NCI-H2029 treated with DMSO at 0.1 percent for 48 hours (cell line): ENCODE measurements at places on chromosomes 7 and 10.

DNA sequence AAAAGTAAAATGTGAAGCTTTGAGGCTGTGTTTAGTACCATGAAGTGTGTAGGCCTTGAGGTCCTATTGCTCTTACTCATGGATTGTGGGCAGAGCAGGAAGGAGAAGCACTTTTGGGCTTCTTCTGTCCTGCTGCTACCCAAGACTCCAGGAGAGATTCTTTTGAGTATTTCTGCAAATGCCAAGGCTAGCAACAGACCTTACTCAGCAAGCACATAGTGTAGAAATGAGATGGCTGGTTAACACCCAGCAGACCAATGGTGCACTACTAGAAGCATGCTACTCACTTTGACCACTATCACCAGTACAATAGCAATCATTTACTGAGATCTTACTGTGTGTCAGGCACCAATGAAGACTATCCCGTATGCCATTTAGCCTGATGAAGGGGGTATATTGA lies 3.2 kb downstream of the PLPP4 start:
- DNase-seq: no peak

DNA sequence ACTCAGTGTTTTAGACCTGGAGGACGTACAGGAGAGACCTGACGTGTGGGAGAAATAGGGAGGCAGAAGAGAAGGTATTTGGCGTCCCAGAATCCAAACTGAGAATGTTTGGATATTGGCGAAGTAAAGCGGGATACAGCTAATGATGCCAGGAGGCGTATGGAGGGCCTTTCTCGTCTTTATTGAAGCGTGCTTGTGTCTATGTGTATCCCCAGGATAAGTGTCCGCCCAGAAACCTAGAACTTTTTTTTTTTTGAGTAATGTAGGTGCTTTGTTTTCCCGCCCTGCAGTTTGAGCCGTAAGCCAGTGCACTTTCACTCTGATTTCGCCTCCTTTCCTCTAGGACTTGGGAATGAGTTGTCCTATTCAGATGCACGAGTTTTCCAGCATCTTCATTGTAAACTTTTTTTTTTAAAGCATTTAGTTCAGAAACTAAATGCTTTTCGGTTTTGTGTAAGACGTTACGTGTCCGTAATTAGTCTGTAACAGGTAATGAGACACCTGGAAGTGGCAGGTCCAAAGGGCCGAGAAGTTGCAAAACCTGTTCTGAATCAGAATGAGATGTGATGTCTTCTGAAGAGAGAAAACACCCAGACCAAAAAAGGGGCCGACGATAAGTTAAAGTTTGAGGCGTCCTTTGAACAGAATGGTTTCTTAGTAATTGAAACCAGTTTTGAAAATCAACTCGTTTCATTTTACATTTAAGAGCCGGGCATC lies 746 bp downstream of the ARL5B start:
- no peak for DNase-seq

GRCh38 chr10:683448-684071 lies 5.9 kb downstream of the DIP2C start:
- DNase-seq: no peak

- DNase-seq: no peak
These were observed 80.4 kb upstream of the GARIN1A start for GRCh38 chr7:128591705-128592104.

- DNase-seq: no peak
These were observed 81.3 kb downstream of the PRKCQ start for GRCh38 chr10:6498771-6499170.

GRCh38 chr7:120588416-120588815 lies 269.5 kb downstream of the TSPAN12 start:
- no peak for DNase-seq

GRCh38 chr10:80473692-80474596 lies 19.8 kb downstream of the TSPAN14 start:
- no peak for DNase-seq

- no peak for DNase-seq
These were observed 35.2 kb downstream of the CCDC71L start for GRCh38 chr7:106625678-106626301.

- no peak for DNase-seq
These were observed 10.8 kb upstream of the PPP1R3C start for GRCh38 chr10:91643700-91644099.

GRCh38 chr7:98909487-98909886 lies 31.2 kb downstream of the TRRAP start:
- no peak for DNase-seq

- DNase-seq: no peak
These were observed 59.5 kb upstream of the HECTD2 start for GRCh38 chr10:91350651-91351081.

GRCh38 chr7:82081644-82082224 lies 311.9 kb upstream of the HGF start:
- no peak for DNase-seq

GRCh38 chr7:92634205-92634604 lies 44.0 kb upstream of the FAM133B start:
- no peak for DNase-seq

- no peak for DNase-seq
These were observed 32.0 kb upstream of the PSAP start for GRCh38 chr10:71882813-71883659.

DNA sequence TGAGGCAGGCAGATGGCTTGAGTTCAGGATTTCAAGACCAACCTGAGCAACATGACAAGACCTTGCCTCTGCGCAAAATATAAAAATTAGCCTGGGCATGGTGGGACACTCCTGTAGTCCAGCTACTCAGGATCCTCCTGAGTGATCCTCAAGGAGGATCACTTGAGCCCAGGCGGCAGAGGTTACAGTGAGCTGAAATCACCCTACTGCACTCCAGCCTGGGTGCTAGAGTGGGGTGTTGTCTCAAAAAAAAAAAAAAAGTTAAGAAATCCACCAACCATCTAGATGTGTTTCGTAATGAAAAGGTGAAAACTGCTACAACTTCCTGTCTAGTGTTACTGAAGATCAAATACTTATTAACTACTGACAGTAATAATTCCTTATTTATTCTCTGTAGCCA lies 8.1 kb downstream of the GLCCI1 start:
- no peak for DNase-seq

DNA sequence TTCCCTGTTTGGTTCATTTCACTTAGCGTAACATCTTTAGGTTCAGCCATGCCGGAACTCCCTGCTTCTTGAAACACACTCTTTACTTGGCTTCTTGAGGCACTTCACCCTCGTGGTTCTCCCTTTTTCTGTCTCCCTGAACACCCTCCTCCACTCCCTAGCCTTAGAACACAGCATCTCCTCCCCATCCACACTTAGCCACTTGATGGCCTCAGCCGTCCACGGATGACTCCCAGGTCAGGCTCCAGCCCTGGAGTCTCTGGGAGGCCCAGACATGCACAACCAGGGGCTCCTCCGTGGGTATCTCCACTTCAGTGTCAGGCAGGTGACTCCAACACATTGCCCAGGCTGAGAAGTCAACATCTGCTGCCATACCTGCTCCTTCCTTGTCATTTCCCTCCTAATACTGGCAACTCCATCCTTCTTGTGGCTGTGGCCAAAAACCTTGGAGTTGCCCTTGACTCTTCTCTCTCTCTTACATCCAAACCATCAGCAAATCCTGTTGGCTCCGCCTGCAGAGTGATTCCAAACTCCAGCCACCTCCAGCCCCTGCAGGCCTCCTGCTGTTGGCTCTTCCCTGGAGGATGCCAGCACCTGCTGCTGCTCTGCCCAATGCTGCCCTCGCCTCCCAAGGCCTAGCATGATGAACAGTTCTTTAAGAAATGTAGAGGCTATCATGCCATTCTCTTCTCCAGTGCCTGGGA lies 8.4 kb upstream of the INMT start:
- no peak for DNase-seq

DNA sequence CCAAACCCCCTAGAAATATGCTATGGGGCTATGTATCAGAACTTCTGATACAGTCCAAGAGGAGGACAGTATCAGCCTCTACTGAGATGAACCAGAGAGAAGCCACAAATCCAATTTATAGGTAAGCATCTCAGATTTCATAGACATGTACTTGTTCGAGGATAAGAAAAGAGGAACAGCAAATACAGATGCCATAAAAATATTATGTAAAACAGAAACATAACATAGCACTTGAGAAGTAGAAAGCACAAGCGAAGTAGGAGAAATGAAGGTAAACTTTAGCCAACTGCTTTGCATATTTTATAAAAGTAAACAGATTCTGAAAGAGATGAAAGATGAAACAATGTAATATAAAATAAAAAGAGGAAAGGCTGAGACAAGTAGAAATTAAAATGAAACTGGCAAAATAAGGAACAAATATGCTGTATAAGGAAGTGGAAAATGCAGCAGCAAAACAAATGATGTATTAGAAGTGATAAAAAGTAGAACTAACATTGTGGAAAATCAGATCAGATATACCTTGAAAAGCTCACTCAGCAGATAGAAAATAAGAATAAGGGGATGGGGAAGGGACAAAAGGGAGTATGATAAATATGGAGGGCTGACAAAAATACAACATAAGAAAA lies 135.1 kb downstream of the SKAP2 start:
- no peak for DNase-seq

DNA sequence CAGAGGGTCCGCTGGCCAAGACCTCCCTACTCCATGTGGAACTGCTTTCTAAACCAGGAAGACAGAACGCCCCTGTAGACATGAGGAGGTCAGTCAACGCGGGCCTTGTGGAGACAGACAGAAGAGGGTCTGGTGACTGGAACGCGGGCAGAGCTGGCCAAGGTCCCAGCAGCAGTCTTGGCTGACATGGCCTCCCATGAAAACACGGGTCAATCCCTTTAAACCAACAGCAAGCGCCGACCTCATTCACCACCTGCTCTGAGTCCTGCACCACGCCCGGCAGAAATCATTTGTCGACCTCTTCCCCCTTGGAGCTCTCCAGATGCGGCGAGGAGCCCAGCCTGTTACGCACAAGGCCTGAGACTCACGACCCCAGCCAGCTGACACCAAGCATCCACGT lies 78.5 kb downstream of the ZRANB1 start:
- DNase-seq: no peak

- no peak for DNase-seq
These were observed 379.1 kb upstream of the GALNT17 start for GRCh38 chr7:70752794-70753241.

DNA sequence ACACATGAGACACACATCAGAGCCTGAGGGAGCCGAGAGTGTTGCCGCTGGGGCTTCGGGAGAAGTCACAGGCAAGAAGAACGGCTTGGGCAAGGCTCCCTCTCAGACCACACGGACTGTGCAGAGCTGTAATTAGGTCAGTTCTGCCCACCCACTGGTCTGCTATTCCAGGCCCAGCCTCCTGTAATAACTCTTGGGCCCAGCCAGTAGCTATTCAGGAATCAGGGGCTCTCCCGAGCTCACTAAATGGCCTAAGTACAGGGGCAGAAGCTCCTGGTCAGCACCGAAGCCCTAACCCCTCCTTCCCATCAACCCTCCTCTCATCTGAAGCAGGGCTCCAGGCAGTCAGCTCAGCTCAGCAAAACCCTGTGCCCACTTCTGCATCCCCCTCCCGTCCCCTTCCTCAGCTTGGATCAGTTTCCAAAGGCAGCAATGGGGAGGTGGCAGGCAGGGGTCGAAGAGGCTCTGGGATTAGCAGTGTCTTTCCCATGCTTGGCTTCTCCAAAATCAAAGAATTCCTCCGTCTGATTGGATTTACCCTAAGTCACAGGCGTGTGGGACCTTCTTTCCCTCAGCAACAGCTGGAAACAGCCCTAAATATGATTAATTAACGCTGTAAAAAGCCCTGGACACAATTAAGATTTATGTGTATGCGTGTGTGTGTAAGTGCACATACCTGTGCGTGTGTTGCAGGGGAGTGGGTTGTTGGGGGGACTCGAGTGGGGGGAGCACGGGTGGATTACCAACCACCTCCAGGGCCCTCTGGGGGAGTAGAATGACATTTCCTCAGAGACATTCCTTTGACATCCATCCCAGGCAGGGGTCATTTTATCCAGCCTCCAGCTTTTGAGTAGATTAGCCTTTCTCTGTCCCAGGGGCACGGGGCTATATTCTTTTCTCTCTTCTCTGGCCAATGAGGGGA lies 48.4 kb upstream of the BTRC start:
- DNase-seq: no peak

GRCh38 chr7:14191686-14192098 lies 202.2 kb upstream of the ETV1 start:
- DNase-seq: no peak

DNA sequence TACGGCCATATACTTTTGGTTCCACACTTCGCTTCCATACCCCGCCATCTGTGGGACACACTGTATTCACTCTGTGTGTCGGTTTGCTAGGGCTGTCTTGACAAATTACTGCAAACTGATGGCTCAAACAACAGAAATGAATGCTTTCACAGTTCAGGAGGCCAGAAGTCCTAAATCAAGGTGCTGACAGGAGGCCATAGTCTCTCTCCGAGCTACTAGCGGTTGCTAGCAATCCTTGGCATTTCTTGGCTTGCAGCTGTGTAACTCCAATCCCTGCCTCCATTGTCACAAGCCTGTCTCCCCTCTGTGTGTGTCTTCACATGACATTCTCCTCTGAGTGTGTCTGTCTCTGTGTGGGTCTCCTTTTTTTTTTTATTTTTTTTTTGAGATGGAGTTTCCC lies 28.9 kb upstream of the BMPR1A start:
- no peak for DNase-seq

- no peak for DNase-seq
These were observed 75.6 kb downstream of the PTPRN2 start for GRCh38 chr7:158512042-158512441.

DNA sequence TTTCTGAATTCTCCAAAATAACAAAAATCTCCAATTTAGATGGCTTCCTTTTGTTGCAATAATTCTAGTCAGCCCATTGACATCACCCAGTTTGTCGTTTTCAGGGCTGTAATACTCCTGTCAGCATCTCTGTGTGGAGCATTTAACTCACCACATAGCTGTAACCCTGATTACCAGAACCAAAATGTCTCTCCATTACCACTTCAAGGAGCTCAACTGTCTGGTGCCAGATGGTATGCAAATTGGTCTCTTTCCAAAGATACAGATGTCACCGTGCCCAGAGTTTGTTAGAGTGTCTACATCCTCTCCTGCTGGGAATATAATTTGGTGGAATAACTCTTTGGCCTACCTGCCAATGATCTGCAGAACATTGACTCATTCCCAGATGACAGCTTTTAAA lies 350.3 kb upstream of the POT1 start:
- no peak for DNase-seq

GRCh38 chr10:88157981-88158465 lies 294.6 kb downstream of the PTEN start:
- no peak for DNase-seq

DNA sequence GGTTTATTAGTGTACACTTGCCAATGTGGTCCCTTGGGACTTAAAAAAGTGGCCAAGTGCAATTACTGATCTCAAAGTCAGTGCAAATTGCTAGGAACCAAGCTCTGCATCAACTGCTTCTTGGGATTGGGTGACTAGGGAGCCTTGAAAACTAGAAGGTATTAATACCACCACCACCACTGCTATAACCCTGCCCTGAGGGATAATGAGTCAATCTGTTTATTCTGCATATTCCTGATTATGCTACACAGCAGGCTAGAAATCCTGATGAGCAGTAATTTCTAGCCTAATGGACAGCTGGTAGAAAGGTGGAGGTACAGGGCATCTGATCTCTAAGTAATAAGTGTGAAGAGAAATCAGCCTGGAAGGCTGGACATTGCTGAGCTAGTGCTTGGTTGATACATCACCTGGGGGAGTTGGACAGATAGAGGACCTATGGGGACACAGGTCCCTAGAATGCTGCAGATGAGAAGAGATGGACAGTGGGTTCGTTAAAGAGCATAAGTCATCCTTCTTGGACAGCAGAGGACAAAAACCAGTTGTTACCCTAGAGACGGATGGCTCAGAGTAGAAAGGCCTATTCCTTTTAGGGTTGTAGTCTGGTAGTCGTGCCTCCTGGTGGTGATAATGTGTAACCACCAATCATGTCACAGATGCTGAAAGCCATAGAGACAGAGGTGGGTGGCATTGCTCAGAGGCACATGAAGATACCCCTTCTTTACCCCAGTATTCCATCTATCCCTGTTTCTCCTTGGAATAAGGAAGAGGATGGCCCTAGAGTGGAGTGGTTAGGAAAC lies 554.8 kb downstream of the SORCS1 start:
- no peak for DNase-seq
